ENCODE measurements at places on chromosomes 3 and 15. TPM values are rescaled to one million over a fixed set of nuclear protein-coding genes. Genes with fewer than 3 reads are reported as not detected.

The LSM3 gene
- 5.1 TPM for polyA plus RNA-seq

The TRIM59 gene
- polyA plus RNA-seq: 4.1 TPM

The FAM81A gene
- 1.1 TPM for polyA plus RNA-seq

The CCR8 gene
- not detected for polyA plus RNA-seq

GRCh38 chr3:123397050-123397590, 51.8 kb downstream of the ADCY5 start:
- DNase-seq: no peak

GRCh38 chr3:124588794-124589193, 141.5 kb upstream of the UMPS start:
- no peak for DNase-seq

DNA sequence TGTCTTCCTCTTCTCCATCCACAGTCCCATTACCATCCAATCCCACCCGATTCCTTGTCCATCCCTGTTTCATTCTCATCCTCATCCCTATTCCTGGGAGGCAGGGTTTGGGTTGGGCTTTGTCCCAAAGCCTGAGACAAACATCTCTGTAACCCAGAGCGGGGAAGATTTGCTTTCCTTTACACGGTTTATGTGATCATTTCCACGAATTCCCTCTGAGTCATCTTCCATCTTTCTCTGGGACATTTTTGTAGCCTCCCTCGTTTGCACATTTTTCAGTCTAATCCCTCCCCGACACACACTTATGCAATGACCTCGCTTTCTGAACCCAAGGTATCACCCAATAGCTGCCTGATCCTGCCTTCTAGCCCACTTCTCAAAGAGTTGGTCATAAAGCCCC, 22.8 kb downstream of the DUOX2 start:
- DNase-seq: no peak

DNA sequence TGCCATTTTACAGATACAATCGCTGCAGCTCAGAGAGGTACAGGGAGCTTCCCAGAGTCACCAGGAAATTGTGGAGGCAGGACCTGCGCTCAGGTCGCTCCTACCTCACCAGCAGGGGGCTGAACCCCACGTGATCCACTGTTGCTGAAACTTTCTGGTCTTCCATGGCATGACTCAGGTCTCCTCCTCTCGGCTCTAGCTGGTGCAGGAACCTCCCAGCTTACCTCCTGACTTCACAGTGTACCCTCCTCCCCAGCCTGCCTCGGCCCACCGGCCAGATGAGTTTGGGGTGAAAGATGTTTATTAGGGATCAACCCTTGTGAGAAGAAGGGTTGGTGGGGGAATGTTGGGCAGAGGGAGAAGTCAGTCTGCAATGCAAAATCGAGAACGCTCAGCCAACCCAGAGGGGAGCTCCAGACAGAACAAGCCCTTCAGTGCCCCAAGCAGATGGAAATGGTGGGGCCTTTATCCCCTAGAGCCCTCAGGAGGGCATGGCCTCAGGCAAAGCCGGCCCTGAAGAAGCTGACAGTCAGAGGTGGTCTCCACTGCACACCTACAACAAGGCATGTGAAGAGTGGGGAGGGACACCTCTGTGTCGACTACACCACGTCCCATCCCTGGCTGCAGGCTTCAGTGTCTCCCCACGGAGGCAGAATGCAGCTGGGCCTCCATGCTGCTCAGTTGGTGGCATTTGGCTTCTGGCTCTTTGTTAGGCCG, 118.6 kb upstream of the PRR20G start:
- DNase-seq: peak; percentile 41

- DNase-seq: no peak
Observed at GRCh38 chr3:197117114-197117513, 87.5 kb upstream of the MELTF start.

- DNase-seq: no peak
Observed at GRCh38 chr3:8776406-8776805, 7.0 kb upstream of the OXTR start.

GRCh38 chr3:179589143-179589542, 15.3 kb downstream of the MRPL47 start:
- no peak for DNase-seq

DNA sequence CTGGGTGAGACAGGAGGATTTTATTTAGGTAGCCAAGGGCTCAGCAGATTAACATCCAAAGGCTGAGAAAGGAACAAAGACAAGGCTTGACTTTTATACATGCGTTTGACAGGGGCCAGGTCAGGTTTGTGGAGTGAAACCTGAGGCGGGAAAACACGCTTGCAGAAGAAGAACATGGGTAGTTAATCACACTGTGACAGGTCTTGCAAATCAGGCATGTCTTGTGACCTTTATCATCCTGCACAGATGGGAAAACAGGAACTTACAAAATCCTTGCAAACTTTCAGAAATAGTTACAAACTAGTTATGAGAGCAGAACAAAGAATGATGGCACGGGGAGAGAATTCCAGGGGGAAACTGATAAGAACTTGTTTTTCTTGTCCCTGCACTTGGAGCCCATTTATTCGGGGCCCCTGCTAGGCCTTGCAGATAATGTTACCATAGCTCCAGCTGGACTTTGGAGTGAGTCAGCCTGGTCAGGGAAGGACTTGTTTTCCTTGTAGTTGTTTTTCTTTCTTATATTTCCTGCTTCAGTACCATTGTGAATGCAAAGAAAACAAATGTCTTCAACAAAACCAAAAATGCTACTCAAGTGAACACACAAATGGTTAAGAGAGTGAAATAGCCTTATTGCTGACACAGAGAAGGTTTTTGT, 965.9 kb upstream of the ROBO1 start:
- no peak for DNase-seq

GRCh38 chr15:51004103-51004551, 90.6 kb downstream of the TNFAIP8L3 start:
- DNase-seq: no peak

DNA sequence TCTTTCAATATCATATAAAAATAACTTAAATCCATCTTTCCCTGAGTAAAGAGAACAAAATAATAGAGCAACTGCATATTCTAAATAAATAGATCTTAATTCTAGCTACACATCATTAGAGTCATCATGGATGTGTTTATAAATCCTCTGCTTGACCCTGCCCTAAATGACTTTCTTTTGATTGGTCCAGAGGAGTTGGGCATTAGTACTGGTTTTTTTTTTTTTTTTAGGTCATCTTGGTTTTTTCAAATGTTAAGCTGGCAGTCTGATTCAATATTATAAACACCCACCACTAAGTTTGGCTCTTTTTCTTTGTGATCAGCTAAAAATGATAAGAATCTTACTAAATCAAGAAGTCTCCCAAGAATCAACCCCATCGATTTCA, 504.0 kb upstream of the CBLB start:
- no peak for DNase-seq
